Activated CD8-positive, alpha-beta memory T cell treated with anti-CD3 and anti-CD28 coated beads, Interleukin-2, amount 50 U/mL, for 4 hours (primary cell): ENCODE measurements at places on chromosomes 13 and 19.

- no peak for DNase-seq
These were observed 4.3 kb downstream of the JOSD2 start for GRCh38 chr19:50506700-50507099.

- DNase-seq, result no peak
These were observed 22.3 kb downstream of the CEBPG start for GRCh38 chr19:33395561-33396550.

- DNase-seq, result no peak
These were observed 1001.1 kb downstream of the OLFM4 start for GRCh38 chr13:54029720-54030119.

DNA sequence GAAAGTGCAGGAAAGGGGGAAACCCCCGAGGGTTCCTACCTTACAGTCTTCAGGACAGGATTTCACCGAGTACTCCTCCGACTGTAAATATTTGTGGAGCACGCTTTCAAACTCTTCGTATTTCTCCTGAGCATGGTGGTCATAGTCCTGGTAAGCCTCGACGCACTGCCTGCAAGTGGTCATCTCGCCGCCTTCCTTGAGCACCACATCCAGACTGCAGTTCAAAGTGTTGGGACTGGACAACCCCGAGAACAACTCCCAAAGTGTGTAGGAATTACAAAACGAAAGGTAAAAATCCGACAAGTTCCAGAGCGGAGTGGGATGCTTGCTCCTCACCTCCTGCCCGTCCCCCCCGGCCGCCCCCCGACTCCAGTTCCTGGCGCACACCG is 349.7 kb downstream of the LIG4 start:
- DNase-seq, result no peak
